ENCODE measurements at places on chromosomes 7 and 10.

DNA sequence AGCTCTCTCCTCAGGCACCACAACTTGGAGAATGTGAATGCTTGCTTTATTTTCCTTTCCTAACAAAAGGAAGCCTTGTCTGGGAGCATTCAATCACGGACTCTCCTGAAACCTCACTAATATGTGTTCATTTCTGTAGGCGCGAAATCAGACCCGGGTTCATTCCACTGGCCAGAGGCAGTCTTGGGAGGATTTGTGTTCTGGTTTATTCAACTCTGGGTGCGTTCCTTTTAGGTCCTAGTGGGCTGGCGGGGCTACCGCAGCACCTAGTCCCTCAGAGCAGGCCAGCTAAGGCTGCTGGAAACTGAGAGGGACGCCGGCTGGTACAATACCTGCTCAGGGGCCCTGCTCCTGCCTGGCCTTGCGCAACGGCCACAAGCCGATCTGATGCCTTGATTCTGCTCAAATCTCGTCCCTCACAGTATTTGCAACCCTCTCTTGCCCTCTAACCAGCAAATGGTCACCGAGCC, 7.5 kb downstream of the HOXA4 start:
- no peak for DNase-seq

DNA sequence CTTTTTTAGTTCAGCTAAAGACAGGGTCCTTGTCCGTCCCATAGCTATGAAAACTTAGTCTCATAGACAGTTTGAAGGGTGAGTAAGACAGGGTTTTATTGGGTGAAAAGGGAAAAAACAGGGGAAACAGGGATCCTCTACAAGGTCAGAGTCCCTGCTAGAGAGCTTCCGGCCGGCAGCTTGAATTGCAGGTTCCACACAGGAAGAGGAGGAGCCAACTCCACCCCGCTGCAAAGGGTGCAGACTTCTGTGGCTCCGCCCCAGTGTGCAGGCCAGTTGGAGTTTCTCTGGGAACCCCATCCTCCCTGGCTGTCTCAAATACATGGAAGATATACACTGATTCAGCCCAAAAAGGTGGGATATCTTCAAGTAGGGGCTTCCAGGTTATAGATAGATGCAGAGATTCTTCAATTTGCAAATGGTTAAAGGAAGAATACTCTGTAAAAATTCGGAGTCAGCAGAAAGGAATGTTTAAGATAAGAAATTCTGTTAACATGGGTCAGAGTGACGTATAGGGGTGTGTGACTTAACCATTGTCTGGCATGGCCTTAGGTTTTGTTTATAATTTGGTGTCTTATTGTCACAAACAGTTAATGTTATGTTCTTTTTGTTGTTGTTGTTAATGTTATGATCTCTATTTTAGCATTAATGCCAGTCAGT, 34.6 kb upstream of the HECW1 start:
- no peak for DNase-seq

DNA sequence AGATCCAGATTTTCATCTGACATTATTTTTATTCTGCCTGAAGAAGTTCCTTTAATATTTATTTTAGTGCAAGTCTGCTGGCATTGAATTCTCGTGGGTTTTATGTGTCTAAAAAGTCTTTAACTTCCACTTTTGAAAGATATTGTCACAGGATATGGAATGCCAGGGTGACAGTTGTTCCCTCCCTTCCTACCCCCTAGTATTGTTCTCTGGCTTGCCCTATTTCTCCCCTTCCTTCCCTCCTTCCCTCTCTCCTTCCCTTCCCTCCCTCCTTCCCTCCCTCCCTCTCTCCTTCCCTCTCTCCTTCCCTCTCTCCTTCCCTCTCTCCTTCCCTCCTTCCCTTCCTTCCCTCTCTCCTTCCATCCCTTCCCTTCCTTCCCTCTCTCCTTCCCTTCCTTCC, 14.9 kb downstream of the OLAH start:
- no peak for DNase-seq

GRCh38 chr7:45910855-45911254, 10.2 kb downstream of the IGFBP3 start:
- no peak for DNase-seq

DNA sequence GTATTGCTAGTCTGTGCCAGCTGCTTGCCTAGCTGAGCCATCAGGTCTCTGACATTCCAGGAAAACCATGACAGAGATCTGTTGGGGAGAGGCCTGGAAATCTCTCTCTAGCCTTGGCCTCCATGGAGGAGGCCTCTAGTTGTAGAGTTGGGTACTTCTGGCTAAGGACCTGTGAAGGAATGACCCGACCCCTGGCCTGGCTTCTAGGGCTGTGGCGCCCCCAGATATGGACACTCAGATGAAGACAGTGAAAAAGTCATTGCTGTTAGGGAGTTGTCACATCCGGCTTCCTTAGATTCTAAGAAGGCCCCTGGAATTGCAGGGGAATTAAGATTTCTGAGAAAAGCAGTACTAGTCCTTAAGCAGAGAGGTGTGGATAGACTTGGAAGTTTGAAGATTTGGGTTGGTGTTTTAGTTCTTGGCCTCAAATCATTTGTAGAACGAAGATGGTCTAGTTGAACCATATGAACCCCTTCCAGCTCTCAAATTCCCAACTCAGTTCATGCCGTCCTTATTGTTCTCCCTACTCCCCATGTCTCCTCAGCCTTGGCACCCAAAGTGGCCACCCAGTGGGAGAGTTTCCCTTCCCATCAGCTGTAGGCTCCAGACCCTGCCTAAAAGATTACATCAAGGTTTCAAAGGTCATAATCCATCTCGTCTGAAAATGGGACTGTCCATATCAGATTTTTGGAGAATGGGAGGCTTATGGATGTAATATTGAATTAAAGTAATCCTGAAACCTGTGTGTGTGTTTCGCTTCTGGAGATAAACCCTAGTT, 7.0 kb downstream of the HHEX start:
- no peak for DNase-seq

- no peak for DNase-seq
These were observed 30.7 kb downstream of the INA start for GRCh38 chr10:103307594-103307993.

GRCh38 chr10:91307489-91307888, 87.0 kb downstream of the PCGF5 start:
- DNase-seq: no peak

- no peak for DNase-seq
These were observed 31.2 kb downstream of the GRK5 start for GRCh38 chr10:119238577-119238976.

DNA sequence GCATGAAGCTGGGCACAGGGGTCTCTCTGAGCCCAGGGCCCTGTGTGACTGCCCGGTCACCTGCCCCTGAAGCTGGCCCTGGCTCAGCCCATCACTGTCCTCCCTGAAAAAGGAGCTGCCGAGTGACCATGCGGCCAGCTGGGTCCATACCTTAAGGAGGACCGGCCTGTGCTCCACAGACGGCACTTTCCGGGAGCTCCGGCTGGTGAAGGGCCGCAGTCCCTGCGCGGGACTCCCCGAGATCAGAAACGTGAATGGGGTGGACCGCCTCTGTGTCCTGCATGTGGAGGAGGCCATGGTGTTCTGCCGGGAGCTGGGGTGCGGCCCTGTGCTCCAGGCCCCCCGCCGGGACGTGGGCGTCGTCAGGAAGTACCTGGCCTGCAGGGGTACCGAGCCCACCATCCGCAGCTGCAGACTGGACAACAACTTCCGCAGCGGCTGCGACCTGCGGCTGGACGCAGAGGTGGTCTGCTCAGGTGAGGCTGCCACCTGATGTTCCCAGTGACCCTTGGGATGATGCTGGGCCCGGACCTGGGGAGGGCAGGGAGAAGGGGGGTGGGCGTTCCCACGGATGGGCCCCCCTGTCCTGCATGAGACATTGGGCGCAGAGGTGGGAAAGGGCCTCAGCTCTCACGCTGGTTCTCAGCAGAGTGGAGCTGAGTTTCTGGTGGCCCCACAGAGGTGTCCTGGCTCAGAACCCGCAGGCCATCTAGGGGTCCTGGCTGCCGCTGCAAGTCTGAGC, 3.5 kb downstream of the SCART1 start:
- no peak for DNase-seq

DNA sequence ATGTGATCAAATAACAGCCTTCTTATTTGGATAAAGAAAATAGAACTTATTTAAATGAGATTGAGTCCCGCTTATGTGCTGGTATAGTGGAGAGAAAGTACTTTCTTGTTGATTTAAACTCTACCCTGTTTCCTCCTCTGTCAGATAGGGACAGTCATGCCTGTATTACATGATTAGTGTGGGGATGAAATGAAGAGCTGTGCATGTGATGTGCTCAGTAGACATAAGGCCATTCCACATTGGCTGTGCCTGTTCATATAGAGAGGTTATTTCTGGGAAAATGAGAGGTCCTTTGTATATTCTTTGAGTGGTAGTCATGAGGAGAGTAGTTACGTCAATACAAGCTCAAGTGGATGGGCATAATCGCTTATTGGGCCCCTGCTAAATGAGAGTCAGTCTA, 5.7 kb downstream of the MTURN start:
- DNase-seq: no peak

DNA sequence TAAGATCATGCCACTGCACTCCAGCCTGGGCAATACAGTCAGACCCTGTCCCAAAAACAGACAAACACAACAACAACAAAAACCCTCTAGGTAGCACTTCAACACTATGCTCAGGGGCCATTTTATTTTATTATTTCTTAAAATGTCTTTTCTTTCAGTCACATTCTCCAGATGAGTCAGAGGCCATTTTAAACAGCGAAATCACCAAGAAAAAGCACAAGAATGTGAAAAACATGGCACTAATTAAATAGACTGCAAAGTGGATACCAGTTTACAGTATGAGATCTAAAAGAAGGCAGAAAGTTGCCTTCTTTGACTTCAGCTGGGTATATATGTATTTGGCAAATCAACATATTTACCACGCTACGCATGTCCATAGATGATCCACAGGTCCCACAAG, 6.1 kb upstream of the FGL2 start:
- no peak for DNase-seq

- DNase-seq: no peak
These were observed 60.4 kb downstream of the ANKIB1 start for GRCh38 chr7:92306153-92306552.

GRCh38 chr7:27169658-27170425, 4.3 kb downstream of the HOXA10 start:
- no peak for DNase-seq

DNA sequence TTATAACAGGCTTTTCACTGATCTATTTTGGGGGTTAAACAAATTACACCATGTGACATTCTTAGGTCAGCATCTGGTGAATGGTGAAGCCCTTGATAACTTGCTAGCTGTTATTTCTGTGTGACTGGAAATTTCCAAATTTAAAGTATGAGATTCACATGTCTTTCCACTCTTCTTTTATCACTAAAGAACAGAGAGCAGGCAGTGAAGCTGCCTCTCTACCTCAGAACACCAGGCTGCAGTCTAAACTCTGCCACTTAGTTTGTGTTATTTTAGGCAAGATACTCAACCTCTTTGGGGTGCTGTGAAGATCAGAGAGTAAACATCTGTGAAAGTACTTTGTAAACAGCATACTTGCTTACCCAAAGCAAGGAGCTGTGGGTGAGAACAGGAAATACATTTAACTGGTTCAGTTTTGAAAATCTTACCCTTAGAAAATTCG, 15.5 kb upstream of the SP4 start:
- peak; percentile 38 for DNase-seq

GRCh38 chr10:88968391-88968790, 15.8 kb upstream of the ACTA2 start:
- DNase-seq: no peak

- no peak for DNase-seq
These were observed 178.7 kb upstream of the GDF10 start for GRCh38 chr10:47121336-47121735.

GRCh38 chr10:123306290-123306689, 152.1 kb downstream of the BUB3 start:
- no peak for DNase-seq

- no peak for DNase-seq
These were observed 1.2 kb upstream of the OR6V1 start for GRCh38 chr7:143050931-143051330.

DNA sequence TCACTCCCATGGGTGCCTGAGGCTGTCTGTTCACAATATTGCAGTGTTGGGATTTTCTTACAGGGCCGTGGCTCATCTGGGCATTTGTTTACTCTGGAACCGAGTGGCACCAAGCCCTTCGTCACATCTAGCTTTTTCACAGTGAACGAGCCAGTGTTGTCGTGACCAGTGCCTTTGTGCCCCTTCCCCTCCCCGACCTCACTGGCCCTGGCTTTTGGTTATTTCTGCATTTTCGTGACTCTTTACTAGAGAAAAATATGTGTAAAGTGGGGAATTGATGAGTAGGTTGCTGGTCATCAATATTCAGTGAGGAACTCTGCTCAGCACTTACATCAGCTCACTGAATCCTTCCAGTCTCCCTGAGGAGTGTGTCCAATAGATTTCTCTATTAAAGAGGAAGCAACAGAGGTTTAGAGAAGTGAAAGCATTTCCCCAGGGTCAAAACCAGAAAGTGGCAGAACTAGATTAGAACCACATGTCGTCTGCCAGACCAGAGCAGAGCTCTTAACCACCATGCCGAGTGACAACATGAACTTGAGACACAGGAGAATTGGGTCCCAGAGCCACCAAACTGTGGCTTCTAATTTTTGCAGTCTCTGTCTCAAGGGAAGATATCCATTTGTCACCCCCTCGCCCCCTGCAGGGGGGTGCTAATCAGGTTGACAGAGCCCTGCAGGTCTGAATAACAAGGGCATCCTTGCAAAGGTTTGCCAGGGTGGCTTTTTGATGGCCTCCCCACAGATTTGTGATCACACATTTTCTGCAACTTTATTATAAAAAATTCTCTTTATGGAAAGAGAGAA, 125.3 kb downstream of the CHN2 start:
- DNase-seq: no peak

DNA sequence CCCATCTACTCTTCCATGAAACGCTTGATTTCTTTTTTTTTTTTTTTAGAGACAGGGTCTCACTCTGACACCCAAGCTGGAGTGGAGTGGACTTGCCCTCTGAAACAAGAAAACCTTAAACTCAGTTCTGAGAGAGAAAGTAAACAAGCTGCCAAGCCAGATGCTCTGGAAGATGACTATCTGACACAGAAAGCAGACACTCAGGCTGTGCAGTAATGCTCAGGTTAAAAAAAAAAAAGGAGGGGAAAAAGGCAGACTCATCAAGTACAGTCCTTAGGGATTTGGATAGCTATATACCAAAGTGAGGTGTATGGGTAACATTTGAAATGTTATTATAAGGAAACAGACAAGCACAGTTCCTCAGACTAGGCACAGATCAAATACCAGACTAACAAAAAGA, 80.5 kb downstream of the IDE start:
- DNase-seq: no peak

DNA sequence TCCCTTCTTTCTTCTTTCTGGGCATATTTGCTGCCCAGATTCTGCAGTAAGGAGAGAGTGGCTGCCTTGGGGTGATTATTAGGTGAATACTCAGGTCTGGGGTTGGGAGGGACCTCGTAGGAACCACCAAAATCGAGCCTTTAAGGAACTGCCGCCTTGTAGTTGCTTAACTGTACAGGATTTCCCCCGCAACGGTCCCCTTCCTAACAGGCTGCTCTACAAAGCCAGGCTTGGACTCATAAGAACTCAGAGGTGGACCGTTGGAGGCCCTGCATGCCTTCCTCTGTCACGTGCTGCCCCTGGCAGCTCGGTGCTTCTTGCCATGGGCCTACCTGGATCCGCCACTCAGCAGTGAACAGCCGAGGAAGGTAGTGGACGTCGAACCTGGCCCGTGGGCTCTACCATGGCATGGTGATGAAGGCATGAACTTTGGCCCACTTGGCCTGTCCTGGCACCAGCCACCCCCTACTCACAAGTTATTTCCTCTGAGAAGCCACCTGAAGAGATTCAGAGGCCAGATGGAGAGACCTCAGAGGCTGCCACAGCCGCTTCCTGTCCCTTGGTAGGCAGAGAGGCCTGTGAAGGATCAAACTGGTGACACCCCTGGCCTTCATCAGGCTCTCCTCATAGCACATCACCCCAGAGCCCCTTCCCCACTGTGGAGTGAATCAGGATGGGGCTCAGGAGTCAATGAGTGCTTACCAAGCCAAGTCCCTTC, 54.6 kb downstream of the NOD1 start:
- DNase-seq: no peak

All from Jurkat, Clone E6-1 (cell line).